ENCODE measurements at places on chromosomes 2 and 18.

DNA sequence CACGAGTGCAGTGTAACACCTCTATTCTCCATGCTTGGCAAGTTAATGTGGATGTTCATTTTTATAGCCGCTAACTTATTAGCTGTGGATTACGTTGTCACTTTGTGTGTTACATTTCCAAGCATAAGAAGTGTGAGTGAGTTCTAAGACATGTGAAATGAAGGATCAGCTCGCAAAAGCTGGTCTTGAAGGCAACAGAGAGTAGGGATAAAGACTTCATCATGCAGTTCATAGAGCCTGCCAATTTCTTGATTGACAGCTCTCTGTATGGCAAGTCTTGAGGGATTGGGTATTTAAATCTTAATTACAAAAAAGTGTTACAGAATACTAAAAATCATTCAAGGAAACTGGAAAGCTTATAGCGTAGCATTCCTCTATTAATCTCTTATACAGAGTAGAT, 25.8 kb upstream of the DPP4 start:
- no peak for DNase-seq

- DNase-seq = no peak
Measured at GRCh38 chr2:166651991-166652390, 157.9 kb upstream of the SCN7A start.

- no peak for DNase-seq
Measured at GRCh38 chr2:143903172-143903856, 616.6 kb downstream of the ZEB2 start.

DNA sequence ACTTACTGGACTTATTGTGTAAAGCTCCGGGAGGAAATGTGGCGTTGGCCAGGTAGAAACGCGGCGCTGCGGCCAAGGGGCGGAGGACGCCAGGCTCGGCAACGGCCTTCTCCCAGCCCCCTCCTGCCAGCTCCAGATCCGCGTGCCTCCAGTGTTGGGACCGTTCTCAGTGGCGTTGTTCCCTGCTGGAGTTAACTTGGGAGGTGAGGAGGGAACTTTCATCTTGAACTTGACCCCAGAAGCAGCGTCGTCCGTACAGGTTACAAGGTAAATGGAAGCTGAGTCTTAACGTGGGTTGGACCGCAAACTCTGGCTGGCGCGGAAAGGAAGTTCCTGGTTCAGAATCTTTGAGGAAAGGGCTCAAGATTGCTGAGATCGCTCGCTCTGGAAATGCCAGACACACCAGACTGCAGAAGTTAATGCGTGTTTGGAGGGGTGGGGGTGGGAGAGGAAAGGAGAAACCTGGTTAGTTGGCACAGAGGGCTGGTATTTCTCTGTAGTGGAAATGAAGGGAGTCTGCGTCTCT, 1.3 kb downstream of the TANC1 start:
- DNase-seq = no peak

GRCh38 chr2:20525041-20526035, 78.5 kb downstream of the RHOB start:
- no peak for DNase-seq

- DNase-seq = no peak
Measured at GRCh38 chr2:188894979-188895378, 79.2 kb upstream of the COL3A1 start.

GRCh38 chr2:74399785-74400184, 19.7 kb upstream of the DCTN1 start:
- DNase-seq = peak; percentile 46

- no peak for DNase-seq
Measured at GRCh38 chr2:191618046-191618780, 59.7 kb upstream of the NABP1 start.

DNA sequence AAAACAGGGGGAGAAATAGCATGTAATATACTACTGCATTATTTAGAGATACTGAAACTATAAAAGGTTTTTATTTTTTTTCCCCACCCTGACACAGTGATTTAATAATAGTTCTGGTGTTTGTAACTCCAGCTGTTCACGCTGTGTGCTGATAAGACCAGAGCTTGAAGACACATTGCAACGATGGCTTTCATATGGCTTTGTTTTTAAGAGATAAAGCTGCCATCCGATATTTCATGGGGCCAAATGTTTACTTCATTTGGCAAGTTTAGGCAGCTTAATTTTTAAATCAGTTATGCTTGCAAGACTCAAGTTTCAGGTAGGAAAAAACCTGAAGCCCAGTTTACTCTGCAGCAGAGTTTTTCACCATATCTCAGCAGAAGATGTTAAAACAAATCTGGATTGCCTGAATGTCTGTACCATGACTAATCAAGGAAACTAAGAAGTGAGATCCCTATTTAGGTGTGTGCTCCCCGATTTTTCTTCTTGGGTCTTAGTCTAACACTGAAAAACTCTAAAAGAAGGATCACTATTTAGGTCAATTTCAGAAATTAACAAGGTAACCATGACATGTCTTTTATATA, 508.6 kb downstream of the PARD3B start:
- no peak for DNase-seq

GRCh38 chr2:238231251-238231793, 8.5 kb downstream of the HES6 start:
- peak; percentile 83 for DNase-seq

- DNase-seq = no peak
Measured at GRCh38 chr2:15504882-15505663, 56.1 kb downstream of the NBAS start.

GRCh38 chr2:42754021-42754775, 9.7 kb downstream of the OXER1 start:
- no peak for DNase-seq

DNA sequence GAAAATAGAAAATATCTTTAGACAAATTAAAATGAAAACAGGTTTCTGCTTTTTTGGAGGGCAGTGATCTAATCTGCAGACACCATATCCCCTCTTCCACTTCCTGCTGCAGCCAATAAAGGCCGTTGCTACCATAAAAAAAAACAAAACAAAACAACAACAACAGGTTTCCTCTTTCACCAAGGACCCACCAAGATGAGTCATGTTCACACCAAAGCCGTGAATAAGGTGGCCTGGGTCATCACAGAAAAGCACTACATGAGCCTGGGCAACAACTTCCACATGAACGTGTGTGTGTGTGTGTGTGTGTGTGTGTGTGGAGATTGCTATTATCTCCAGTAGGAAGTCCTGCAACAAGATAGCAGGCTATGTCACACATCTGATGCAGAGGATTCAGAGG, 24.8 kb upstream of the TFCP2L1 start:
- DNase-seq = no peak

DNA sequence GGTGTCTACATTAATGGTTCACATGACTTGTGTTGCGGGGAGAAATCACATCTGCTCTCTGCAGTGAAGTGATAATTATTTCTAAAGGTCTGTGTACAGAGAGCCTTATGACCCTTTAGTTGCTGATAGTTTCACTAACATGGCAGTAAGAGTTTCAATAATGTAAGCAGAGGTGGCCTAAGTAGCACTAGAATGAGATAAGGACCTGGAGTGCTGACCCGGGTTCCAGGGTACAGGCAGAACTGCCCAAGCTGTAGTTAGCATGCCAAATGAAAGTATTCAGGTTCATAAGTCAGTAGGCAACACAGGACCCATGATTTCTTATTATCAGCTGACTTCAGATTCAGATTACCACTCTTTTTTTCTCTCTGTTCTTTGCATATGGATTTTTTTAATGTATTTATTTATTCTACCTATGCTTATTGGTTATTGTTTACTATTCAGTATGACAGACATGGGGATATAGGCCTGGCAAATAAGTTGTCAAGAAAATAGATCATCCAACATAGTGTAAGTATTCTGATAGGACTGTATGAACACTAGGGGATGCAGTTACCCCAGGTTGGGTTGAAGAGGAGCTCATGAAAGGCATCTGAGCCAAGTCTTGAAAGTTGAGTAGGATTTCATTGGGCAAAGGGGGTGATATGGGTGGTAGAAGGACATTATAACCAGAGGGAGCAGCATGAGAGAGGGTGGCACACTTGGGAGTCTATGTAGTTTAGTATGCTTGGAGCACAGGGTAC, 105.2 kb downstream of the CCDC85A start:
- no peak for DNase-seq

DNA sequence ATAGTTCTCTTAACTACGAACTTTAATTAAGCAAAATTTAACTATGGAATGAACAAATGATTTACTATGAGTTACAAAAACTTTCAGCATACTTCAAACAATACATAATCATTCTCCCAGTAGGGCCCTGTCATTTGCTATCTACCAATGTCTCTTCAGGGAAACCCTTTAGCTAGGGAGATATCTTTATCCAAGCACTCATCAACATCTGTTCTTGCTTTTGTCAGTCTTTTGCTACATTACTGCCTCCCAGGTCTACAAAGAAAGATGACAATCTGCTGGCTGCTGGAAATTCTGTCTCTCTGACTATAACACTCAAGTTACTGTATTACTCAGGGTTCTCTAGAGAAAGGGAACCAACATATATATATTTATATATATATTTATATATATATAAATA, 1626.3 kb upstream of the CELF4 start:
- DNase-seq = no peak

DNA sequence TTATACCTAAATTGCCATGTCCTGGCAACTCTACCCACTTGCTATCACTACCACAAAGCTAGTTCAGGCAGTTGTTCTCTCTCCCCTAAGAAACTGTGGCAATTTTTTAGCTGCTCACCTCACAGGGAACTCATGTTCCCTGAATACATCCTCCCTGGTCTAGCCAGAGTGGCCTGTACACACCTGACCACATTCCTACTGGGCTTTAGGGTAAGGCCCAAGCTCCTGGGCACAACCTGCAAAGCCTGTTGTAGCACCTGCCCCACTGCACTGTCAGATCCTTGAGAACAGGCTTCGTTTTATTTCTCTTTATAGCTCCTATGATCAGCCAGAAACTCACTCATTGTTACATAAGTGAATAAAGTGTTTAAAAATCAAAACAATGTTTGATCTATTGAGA, 21.5 kb downstream of the CNGA3 start:
- no peak for DNase-seq

GRCh38 chr2:11491348-11491933, 25.5 kb upstream of the E2F6 start:
- no peak for DNase-seq

DNA sequence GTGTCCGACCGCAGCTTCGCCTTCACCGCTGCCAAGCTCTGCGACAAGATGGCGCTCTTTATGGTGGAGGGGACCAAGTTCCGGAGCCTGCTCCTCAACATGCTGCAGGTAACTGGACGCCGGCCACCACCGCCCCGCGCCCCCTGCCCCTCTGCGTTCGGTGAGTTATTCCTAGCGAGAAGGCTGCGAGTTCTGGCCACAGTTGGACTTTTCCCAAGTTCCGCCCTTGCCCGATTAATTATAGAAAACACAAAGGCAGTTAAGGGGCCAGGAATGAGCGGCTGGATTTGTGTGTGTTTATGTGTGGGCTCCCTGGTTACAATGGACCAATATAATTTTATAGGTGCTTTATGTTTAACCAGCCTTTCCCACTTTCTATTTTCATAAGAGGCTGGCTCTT, 189.2 kb downstream of the SMAD7 start:
- DNase-seq = no peak

GRCh38 chr2:223232285-223232684, 180.3 kb downstream of the KCNE4 start:
- no peak for DNase-seq

GRCh38 chr2:114421781-114422180, 20.7 kb upstream of the DPP10 start:
- no peak for DNase-seq

- DNase-seq = no peak
Measured at GRCh38 chr2:74860521-74860920, 26.6 kb downstream of the HK2 start.

- DNase-seq = no peak
Measured at GRCh38 chr2:230871361-230872150, 6.8 kb downstream of the ITM2C start.

- no peak for DNase-seq
Measured at GRCh38 chr18:49399003-49399402, 61.4 kb downstream of the DYM start.

GRCh38 chr2:8534729-8535468, 147.0 kb upstream of the ID2 start:
- DNase-seq = no peak

DNA sequence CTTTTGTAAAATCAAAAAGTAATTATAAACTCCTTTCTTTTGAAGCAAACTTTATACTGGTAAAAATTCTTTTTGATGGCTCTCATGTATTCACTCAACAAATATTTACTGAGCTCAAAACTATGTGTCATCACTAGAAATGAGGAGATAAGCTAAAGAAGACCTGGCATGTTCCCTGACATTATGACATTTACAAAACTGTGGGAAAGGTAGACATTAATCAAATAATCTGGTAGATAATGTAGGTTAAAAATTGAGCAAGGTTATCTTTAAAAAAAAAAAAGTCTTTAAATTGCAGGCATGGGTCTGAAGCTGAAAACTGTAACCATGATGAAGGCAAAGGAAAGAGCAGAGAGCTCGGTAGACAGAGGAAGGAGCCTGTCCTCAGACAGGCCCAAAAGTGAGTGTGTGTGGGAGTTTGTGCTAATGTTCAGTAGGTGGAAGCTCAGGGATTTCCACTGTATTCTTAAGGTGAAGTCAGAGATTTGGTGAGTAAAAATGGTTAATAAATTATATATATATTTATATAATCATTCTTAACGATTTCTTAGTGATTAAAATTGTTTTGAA, 612.9 kb downstream of the LRP1B start:
- DNase-seq = no peak

DNA sequence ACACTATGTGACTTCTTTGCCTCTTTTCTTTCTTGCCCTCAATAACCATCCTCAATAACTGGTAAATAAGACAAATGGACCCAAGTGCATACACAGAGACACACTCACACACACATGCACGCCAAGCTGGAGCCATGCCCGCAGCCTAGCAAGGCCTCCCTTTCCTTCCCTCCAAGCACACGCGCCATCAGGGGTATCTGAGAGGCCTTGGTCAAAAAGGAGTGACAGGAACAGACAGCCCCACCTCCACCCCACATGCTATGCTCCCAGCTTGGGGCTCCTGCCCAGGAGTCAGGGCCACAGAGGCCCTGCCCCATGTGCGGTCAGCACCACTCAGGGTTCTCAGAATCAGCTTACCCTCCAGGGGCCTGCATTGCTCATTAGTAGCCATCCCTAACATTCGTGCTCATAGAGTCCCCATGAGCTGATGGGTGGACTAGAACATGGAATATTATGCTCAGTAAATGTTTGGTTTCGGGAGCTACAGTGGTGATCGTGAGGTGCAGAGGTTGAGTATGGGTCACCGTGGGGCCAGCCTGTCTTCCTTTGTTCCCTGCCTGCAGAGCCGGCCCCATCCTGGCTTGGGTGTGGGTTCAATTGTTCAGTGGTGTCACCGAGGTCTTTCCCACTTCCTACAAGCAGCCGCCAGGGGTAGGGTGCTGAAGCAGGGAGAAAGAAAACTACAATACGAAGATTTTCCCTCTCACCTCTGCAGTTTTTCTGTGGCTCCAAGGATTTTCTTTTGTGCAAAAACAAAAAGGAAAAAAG, 158.2 kb upstream of the RAB12 start:
- DNase-seq = no peak

GRCh38 chr2:96931466-96931865, 54.9 kb downstream of the FAM178B start:
- no peak for DNase-seq

- DNase-seq = no peak
Measured at GRCh38 chr2:226720948-226721347, 78.7 kb downstream of the IRS1 start.

Data from activated CD4-positive, alpha-beta T cell treated with anti-CD3 and anti-CD28 coated beads, Interleukin-2, amount 10 ng/mL, durations not matched to agents 7 days and 5 days (primary cell).